Stimulated activated effector memory CD8-positive, alpha-beta T cell treated with anti-CD3 and anti-CD28 coated beads, Interleukin-12 subunit alpha, Interleukin-12 subunit beta, amount 100 ng/mL, for 72 hours (primary cell): ENCODE measurements at places on chromosomes 7 and 10.

- DNase-seq: peak; percentile 83
These were observed at the start of gene PTPRE for GRCh38 chr10:127906548-127907377. TSS of gene PTPRE (plus strand) at chr10:127907103. CDS start at chr10:128040882, 133,779 bp downstream.

GRCh38 chr10:127067542-127068194 lies 128.7 kb downstream of the INSYN2A start:
- no peak for DNase-seq

GRCh38 chr7:140249036-140249806 lies 72.4 kb upstream of the KDM7A start:
- no peak for DNase-seq

DNA sequence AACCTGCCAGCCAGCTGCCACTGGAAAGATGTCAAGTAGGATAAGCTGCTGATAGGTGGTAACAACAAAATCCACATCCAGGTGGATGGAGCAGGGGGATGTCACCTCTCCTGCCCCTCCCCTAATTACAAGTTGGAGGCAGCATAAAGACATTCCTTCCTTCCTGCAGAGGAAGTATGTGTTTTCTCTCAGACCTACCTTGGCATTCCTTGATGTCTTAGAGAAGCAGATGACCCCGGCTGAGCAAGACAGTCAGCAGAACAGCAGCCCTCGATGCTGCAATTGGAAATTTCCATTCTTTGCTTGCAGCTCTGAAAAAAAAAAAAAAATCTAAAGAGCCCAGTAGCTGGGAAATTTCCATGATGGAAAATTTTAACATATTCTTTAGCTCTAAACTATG lies 137.5 kb upstream of the MKLN1 start:
- DNase-seq: no peak

DNA sequence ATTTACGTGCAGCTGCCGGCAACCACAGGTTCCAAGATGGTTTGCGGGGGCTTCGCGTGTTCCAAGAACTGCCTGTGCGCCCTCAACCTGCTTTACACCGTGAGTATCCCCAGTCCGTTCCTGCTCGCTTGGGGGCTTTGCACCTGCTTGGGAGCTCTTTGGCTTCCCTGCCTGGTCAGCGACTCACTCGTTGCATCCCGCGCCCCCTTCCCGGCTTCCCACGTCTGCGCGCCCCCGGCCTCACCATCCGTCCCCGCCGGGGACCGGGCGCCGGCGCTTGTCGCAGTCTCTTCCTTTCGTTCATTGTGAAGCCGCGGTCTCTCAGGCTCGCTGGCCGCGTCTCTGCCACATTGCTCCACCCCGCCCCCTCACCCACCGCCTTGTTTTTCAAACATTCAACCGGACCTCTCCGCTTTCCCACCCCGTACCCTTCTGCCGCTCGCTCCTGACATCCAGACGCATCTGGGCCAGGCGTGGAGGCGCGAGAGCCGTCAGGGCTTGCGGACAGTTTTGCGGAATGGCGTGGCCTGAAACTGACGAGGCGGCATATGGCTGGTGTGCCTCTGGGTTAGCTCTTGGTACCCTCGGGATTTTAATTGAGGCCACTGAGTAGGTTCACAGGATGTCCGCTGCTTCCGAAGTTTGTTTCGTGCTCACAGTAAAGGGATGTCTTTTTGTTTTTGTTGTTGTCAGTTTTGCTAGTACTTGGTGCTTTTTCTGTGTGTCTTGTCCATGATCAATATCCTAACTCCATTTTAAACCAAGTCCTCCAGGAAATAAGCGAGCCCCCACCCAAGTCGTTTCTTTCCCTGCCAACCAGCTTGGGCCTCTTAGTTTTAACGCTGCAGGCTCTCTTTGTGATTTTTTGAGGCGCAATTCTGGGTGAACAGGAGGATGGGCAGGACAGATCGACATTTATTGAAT lies 639 bp downstream of the TSPAN13 start:
- peak; percentile 50 for DNase-seq

- DNase-seq: no peak
These were observed 7.9 kb upstream of the RAPGEF5 start for GRCh38 chr7:22364900-22365299.

DNA sequence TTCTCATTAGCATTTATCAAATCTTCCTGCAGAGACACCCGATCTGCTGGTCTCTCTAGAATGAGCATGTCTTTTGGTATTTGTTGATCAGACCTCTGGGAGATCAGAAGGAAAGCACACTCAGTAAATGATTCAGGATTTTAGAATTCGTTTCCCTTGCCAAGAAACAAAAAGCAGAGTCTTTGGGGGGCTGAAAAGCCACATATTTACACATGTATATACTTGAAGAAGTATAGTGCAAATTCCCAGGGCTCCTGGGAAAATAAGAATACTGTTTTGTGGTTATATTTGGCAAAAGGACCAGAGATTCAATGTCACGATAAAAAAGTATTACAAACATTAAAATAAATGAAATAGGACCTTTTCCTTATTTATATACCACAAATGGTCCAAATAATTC lies 100.2 kb downstream of the AGMO start:
- DNase-seq: no peak

DNA sequence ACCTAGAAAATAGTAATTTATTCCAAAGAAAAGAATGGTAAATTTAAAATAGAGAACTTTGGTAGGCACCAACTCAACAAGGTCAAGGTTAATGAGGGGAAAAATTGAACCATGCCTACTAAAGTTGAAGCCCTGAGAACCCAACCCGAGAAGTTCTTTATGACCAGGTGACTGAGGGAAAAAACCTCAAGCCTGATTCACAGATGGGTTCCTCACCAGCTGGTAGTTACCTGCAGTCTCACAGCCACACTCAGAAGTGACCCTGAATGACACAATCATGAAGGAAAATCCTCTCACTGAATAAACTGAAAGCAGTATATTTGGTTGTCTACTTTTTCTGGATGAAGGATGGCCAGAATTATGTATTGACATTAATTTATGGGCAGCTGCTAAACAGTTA lies 7.0 kb downstream of the C10orf67 start:
- DNase-seq: no peak

GRCh38 chr10:83287374-83287773 lies 851.9 kb upstream of the GHITM start:
- DNase-seq: no peak
